Activated T-helper 1 cell treated with Interleukin-2 at 50 U/mL for 16 hours (primary cell): ENCODE measurements at places on chromosomes 3 and 15.
A peak's percentile ranks its signal among the peaks of the same experiment; 100 is the strongest.

DNA sequence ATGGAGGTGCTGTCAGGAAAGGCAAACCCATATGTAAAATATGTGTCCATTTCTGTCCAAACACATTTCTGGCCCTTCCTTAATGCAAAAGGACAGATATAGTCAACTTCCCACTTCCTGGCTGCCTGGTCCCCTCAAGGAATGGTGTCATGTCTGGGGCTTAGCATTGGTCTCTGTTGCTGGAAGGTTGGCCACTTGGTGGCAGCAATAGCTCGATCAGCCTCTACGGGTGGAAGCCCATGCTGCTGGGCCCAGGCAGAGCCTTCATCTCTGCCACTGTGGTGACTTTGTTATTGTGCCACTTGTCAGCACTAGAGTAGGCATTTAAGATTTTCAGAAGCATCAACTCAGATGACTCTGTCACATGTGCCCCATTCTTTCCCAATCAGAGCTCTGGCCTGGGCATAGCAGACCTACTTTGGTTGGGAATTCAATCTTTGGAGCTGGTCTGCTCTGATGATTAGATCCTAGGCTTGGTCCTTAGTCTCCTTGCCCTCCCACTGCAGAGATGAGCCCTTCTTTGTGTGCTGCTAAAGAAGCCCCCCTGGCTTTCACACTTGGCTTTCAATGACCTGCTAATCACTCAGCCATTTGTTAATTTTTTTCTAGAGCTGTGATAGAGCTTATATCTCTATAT lies 51.0 kb upstream of the SPSB4 start:
- DNase-seq = no peak

GRCh38 chr3:135083179-135083578 lies 288.1 kb downstream of the EPHB1 start:
- DNase-seq = no peak

- DNase-seq = no peak
Observed at GRCh38 chr15:56532721-56533460, 68.0 kb upstream of the MNS1 start.

DNA sequence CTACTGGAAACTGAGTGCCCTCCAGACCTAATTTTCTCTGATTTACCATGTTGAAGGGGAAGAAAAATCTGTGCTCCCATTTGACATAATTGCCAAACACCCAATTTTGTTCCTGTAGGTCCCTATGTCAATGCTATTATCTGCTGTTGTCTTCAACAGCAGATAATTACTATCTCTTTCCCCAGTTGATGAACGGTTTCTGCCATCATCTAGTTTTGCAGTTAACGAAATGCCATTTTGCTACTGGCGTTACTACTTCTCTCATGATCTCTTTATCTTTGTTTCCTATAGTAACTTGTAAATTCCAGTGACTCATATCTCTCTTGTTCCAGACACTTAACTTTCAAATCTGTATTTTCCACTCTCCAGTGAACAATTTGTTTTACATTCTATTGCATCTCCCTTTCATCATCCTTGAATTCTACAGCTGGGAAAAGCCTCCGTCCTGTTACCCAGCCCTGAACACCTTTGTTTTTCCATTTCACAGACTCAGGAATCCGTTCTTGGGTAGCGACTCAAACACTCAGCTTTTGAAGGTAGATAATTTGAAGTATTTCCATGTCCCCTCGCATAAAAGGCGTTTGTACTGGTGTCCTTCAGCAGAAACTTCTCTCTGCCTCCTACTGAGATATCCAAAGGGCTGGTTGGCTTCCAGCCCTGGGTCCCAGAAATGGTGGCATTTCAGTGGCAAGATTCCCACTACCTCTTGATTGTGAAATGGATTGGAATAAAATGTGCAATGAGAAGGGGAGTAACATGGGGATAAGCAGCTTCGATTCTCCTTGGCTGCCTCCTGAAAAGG lies 111.7 kb downstream of the FOXB1 start:
- DNase-seq = no peak

DNA sequence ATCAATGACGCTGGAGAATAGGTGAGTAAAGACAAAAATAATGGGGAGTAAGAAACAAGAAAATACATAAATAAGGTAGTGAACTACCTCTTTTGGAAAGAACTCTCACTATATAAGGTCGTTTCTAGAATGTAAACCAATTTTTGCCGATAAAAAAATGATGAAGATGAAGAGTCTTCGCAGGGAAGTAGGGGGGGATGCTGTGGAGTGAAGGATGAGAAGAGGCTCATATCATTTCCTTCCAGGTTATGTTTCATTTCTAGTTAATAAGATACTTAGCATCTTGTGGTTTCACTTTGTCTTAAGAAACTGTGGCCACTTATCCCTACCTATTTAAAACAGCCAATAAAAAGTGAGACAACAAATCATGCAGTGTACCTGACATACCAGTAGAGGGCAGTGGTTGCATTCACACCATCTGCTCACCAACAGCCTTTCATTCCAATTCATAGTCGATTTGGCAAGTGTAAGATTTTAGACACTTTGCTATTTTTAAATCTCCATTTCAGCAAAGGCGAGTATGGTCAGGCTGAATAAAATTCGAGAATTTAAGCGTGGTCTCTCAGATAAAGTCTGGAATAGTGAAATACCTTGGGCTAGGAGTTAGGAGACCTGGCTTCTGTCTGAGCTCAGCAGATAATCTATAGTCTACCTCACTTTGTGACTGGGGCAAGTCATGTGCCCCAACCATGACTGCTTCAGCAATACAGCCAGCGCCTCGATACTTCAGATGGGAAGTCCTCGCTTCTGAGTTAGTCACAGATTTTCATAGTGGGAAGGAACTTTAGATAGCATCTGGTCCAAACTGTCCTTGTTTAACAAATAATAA lies 28.9 kb upstream of the ICE2 start:
- peak; percentile 12 for DNase-seq

GRCh38 chr3:46228260-46229242 lies 13.7 kb upstream of the CCR3 start:
- no peak for DNase-seq

GRCh38 chr3:133016838-133017309 lies 21.3 kb upstream of the TMEM108 start:
- no peak for DNase-seq
